ENCODE measurements at places on chromosomes 3 and 15.
A peak's percentile ranks its signal among the peaks of the same experiment; 100 is the strongest.

- no peak for DNase-seq
Measured at GRCh38 chr3:49158103-49158709, 7.9 kb downstream of the CCDC71 start.

GRCh38 chr3:99186016-99186415 is 284.5 kb upstream of the DCBLD2 start:
- DNase-seq: no peak

DNA sequence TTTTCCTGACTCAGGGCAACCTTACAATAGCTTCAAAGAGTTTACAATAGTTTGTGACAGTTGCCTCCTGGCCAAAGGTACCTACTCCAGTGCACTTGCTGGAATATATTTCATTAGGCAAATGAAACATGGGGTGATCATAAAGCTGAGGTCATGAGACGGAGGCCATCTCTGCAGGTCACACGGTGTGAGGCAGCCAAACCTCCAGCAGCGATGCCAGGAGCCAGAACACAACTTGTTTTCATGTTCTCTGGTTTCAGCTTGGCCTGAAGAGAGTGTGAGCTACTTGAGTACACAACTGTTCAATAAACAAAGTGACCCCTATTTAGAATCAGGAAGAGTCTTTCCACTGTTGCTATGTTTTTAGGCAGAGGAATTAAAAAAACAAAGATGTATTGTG is 42.7 kb upstream of the PYGO1 start:
- DNase-seq: no peak

- DNase-seq: peak; percentile 49
Measured at GRCh38 chr15:34721802-34722438, 32.9 kb downstream of the GJD2 start.

DNA sequence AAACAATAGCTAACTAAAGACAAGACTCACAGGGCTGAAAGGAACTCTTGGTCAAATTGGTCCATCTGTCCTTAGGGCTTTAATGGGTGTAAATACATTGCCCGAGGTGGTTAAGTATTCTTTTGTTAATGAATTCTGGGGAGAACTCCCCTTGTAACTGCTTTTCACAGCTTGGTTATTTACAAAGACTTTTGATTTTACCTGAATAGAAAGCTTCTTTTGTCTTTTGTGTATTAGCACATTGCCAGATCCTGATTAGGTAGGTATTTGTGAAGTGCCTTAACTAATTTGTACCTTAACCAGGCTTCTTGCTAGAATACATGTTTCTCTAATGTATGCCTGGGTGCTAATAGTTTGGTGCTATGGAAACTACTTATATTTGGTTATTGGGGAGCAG is 14.0 kb downstream of the CHD2 start:
- DNase-seq: no peak

DNA sequence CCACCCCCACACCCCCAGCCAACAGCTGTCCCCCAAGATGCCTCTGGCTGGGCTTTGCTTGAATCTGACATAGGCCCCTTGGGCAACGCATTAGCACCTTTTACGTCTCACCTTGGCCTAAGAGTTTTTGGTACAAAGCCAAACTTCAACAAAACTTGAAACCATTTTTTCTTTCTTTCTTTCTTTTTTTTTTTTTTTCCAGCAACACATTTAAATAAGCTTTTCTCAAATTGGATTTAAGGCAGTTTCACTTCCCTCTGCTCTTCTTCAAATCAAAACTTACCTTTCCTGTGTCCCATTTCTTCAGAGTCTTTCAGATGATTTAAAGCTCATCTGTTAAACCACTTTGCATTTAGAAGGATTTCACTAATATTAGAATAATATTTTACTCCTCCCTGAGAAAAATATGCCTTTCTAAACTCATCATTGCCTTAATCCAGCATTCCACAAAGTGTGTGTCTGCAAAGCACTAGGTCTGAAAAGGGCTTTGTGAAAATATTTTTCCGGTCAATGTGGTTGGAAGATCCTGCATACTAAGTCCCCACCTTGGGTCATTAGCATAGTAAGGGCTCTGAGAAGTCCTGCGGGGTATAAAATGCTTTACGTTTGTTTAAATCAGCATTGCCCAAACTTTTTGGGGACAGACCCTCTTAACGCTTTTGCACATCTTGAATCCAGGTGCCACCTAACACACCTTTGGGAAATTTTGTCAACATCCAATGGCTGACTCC is 217.0 kb downstream of the TLE3 start:
- no peak for DNase-seq

DNA sequence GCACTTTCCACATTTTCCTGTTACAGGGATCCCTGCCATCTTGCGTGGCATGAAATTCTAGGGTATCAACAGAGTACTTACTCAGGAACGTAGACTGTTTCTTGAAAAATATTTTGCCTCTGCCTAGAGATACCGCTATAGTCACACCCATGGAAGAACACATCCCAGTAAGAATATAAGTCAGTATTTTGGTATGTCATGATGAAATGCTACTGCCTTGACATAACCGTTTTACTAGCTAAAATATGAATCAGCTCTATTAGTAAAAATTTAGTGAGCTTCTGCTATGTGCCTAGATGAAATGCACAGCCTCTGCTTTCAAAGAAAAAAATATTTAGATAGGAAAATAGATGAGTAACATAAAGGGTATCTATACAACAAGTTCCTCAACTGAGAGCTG is 276.4 kb downstream of the TBC1D5 start:
- no peak for DNase-seq

- no peak for DNase-seq
Measured at GRCh38 chr3:112366522-112366921, 33.6 kb downstream of the CD200 start.

DNA sequence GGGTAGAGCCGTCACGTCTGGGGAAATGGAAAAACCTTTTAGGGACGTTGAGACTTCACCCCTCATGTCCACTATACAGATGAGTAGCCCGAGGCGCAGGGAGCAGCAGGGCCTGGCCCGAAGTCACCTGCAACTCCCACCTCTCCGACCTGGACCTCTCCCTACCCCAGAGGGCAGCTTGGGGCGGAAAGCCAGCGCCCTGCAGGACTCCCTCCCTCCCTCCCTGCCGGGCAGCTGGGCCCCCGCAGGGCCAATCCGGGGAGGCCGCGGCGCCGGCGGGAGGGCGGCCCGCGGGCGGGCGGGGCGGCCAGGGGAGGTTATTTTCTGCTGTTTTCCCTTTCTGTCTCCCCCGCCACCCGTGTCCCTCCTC is 2.0 kb downstream of the WNT7A start:
- DNase-seq: no peak

- no peak for DNase-seq
Measured at GRCh38 chr15:89976246-89976600, 24.9 kb upstream of the ZNF710 start.

DNA sequence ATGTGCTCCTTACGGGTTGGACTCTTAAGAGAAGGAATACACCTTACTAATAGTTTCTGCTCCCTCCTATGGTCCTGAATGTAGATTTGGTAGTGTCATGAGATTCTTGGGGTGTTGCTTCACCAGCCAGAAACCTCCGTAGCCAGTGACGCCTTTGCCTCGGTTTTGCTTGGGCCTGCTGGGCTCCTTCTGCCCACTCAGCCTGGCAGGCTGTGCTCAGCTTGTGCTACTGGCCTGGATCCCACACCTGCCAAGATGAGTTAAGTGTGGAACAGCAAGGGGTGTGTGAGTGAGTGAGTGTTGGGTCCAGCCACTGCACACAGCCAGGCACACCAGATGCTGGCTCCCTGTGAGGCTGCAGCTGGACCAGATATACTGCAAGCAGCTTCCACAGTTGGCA is 560.1 kb downstream of the NLGN1 start:
- DNase-seq: no peak

GRCh38 chr3:49377483-49377882 is 19.3 kb upstream of the GPX1 start:
- DNase-seq: no peak

DNA sequence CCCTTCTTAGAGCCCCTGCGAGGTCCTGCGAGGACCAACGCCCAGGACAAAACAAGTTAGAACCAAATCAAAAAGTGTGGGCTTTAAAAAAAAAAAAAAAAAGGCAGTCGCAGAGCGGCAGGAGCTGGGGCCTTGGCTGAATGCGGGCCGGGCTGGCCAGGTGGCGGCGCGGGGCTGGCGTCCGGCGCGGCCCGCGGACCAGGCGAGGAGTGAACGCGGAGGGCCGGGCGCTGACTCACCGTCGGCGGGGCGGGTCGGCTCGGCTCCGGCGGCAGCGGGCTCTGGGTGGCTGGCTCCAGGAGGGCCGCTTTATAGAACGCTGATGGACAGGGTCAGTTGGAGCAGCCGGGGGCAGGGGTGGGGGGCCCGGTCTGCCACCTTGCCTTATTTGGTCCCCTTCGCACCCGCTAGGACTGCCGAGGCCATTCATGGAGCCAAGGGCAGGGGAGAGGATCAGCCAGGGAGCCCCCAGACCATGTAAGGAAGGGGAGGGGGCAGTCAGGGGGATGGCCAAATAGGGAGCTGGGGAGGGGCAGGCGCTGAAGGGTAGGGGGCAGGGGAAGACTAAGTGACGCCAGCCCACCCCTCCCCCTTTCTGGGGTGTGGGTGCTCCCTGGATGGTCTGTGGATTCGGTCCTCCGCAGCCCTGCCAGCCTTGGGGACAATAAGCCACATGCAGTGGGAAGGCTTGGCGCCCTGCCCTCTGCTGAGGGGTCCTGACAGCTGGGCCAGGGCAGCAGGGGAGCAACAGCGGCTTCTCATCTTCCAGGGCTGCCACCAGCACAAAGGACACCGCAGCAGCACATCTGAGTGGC is at the start of gene ACTC1:
Gene ACTC1 (minus strand): TSS at position 283 of the 815 bp plus-strand sequence. CDS start 741 bp downstream, outside the sequence.
- DNase-seq: peak; percentile 75

GRCh38 chr15:52185151-52185561 is 6.0 kb downstream of the GNB5 start:
- DNase-seq: no peak

DNA sequence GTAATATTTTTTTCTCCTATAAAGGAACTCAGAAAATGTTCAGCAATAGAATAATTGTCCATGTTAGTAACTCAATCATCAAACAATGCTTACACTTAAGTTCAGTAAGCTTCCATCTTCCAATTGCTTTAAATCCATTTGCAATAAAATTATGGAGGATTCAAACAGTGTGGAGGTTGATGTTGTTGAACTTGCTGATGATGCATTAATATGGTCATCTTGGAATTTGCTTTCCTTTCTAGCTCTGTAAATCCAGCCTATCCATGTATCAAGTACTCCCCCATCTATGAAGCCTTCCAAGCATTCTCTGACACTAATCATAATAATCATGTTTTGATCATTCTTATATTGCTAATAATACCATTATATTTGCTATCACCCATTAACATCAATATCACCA is 378.4 kb upstream of the CNTN3 start:
- DNase-seq: no peak

DNA sequence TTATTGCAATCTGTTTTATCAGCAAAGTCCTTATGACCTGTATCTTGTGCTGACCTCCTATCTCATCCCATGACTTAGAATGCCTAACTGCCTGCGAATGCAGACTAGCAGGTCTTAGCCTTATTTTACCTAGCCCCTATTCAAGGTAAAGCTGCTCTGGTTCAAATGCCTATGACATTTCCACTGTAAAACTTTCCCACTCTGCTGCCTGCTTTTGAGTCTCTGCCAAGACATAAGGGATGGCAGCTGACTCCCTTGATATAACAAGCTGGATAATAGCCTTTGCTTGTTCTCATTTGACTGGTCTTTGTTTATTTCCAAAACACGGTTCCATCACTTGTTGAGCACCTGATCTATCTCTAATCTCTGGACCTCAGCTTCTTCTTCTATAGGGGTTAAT is 131.9 kb upstream of the STRIT1 start:
- DNase-seq: no peak

DNA sequence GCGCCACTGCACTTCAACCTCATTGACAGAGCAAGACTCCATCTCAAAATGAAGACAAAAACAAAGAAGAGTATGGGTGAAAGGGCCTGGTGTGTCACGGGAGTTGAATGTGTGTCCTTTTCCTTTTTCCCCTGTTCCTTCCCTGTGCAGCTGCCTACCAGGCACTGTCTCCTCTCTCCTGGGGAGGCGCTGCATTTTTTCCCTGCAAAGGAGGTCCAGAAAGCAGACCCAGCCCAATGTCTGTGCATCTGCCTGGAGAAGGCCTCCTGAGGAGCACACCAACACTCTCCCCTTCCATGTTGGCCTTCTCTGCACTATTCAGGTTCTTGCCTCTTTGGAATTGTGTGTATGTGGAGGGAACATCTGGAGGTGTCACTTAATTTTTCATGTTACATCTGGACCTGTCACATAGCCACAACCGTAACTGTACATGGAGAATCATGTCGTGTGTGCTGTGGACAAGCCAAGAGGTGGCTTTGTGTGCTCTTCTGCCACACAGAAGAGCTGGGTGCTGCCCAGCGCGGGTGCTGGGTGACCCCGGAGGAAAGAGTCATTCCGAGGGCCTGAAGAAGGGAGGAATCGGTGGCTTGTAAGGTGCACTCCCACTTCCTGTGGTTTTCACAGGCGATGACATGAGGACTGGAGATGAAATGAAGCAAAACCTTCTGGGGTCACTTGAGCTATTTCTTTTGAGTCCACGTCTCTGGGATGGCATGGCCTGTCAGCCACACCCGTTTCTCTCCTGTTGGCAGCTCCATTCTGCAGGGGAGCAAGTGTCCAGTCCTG is 46.5 kb upstream of the CGNL1 start:
- DNase-seq: no peak

DNA sequence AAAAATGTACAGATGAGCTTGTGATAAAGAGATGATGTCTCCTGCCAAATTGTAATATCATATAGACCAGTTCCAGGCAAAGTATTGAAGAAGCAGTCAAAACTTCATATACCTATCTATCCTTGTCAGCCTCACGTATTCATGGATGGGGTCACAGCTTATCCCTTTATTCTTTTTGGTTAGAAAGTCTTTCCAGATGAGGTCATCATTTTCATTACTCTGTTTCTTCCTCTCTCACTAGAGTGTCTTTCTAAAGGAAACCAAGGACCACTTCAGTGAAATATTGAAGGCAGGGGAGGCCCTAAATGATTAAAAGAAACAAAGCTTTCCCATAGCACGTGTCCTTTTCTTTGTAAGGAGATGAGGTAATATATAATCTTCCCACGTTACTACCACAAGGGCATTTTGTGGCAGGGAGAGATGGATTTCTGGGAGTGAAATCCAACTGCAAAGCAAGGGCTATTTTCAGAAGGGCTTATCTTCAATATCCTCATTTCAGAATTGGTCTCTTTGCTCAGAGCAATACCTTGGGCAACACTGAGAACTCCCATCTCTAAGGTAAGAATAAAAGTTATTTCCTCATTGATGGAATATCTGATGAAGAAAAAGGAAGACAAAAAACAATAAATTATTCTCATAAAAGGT is 260.2 kb downstream of the TIGIT start:
- DNase-seq: no peak

- no peak for DNase-seq
Measured at GRCh38 chr15:56765251-56765650, 31.9 kb upstream of the ZNF280D start.

GRCh38 chr15:35674873-35675781 is 129.2 kb upstream of the DPH6 start:
- no peak for DNase-seq

- DNase-seq: no peak
Measured at GRCh38 chr3:134067531-134068161, 37.9 kb upstream of the SLCO2A1 start.

DNA sequence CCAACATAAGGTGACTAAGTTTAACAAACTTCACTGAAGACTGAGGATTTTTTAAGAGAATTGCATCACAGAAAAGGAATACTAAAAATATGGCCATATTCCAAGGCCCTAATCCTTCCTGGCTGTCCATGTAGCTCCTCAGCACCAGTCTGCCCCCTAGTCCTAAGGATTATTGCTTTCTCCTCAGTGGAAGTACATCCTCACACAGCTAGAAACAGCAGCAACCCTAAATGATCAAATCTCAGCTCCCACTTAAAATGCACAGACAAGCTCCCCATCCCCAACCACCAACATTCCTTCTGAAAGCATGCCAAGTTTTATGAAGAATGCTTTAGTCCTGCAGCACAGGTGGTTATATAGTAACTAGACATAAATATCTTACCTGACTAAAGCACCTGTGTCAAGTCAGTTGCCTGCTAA is 14.7 kb downstream of the ST3GAL6 start:
- peak; percentile 11 for DNase-seq
